ENCODE measurements at places on chromosomes 6 and 20.
A peak's percentile ranks its signal among the peaks of the same experiment; 100 is the strongest.

DNA sequence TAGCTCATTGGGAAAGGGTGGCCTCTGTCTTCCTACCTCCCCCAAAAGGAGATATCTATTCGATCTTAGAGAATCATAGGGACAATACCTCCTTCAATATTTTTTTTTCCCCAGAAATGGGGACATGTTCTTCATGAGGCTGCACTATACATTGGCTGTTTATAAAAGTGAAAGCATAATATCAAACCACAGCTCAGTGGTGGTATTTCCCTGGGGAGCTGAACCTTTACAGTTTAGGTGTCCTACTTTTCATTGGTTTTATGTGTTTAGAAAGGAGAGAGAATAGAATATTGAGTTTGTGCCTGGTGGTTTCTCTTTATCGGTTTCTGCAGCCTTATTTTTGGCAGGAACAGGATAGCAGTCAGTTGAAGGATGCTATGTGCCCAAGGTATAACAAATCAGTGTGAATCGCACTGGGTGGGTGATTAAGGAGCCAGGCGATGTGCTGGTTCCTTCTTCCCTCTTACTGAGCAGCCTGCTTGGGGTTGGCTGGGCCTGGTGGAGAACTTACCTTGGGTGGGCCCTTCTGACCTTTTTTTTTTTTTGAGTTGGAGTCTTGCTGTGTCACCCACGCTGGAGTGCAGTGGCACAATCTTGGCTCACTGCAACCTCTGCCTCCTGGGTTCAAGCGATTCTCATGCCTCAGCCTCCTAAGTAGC lies 25.2 kb downstream of the UST start:
- DNase-seq, result no peak

- DNase-seq, result no peak
These were observed 1.1 kb upstream of the PHF10 start for GRCh38 chr6:169725125-169726048.

- no peak for DNase-seq
These were observed 95.9 kb upstream of the CHD6 start for GRCh38 chr20:41714030-41714429.

- DNase-seq, result no peak
These were observed 25.4 kb downstream of the NDRG3 start for GRCh38 chr20:36720510-36720909.

DNA sequence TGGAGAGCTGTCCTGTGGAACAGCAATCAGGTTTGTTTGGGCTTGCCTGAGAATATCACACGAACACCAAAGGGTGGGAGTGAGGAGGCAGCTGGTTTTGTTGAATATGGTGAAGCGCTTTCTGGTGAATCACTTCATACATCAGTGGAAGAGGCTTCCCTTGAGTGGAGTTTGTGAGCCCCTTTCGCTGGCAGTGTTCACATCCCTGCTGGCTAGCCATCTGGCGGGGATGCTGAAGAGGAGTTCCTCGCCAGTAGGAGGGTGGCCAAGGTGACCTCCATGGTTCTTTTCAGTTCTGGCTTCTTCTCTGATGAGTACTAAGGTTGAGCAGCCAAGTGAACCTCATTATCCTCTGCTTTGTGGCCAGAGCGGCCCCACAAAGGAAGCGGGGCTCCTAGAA lies 37.7 kb upstream of the RNF8 start:
- DNase-seq, result no peak

DNA sequence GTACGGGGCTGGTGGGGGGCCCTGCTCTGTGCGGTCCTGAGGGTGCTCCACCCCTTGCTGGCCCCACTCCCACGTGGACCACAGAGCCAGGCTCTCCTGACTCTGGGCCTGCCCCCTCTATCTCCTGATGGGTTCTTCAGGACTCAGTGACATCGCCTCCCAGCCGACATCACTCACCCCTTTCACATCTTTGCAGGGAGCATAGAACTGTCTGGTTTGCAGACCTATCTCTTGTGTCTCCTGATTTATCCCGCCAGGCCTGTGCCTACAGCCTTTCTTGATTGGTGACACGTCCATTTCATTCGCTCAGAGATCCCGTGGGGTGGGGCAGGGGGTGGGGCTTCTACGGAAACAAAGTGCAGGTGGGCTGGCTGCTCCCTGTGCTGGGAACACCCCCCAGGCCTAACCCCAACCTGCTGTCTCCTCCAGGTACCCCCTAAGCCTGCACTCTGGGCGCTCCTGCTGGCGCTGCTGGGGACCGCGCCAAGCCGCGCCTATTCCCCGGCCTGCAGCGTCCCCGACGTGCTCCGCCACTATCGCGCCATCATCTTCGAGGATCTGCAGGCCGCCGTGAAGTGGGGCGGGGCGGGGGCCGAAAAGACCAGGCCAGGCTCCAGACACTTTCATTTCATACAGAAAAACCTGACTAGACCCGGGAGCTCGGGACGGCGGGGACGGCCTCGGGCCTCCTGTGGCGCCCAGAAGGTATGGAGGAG lies 1.7 kb downstream of the C20orf204 start:
- DNase-seq, result no peak

DNA sequence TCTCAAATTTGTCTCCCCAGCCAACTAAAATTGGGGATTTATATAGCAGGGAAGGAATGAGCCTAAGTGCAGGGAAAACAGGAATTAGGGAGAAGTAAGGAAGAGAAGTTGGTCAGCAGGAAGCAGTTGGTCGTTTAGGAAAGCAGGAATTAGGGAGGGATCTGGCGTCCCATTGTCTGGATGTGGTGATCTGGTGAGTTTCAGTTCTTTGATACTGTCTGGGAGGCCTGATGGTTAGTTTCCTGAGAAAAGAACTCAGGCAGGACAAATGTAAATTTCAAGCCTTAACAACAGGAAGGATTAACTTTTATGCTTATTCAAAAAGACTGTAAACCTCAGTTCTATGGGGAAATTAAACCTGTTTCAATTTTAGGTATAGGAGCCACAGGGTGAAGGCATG lies 116.2 kb upstream of the PRL start:
- DNase-seq, result no peak

GRCh38 chr20:31835977-31836852 lies 9.2 kb downstream of the FOXS1 start:
- DNase-seq, result peak; percentile 24

GRCh38 chr20:40414843-40415615 lies 274.0 kb downstream of the MAFB start:
- no peak for DNase-seq

DNA sequence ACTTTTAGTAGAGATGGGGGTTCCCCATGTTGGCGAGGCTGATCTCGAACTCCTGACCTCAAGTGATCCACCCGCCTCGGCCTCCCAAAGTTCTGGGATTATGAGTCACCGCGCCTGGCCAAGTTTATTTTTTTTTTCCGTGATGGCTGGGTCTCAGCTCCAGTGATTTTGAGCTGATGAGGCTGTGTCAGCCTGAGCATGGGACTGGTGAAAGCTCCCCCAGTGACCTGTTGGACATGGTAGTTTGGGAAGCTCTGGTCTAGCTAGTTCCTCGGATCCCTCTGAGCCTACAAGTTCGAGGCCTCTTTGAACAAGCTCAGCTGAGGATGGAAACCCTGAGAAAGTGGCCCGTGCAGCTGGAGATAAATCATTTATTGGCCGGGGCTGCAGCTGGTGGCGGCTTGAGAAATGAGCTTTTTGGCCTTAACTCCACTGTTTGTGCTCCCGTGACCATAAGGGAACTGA lies 126.8 kb downstream of the SNX5 start:
- DNase-seq, result no peak

GRCh38 chr6:36755435-36756348 lies 58.1 kb downstream of the RAB44 start:
- DNase-seq, result peak; percentile 69

- DNase-seq, result no peak
These were observed 44.7 kb upstream of the FOXQ1 start for GRCh38 chr6:1267057-1267732.

DNA sequence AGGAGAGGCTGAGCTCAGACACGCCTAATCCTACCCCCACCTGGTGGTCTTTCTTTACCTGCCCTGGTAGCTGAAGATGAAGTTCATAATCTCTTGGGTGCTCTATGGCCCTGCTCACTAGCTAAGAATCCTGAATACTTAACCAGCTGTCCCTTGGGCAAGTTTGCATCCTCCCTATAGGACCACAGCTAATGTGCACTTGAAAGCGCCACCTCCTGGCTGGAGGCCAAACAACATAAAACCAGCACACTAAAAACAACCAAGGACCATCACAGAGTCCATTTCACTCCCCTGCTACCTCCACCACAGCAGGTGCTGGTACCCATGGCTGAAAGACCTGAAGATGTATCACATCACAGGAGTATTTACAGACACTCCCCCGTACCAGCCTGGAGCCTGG lies 155.5 kb upstream of the SLC24A3 start:
- no peak for DNase-seq

DNA sequence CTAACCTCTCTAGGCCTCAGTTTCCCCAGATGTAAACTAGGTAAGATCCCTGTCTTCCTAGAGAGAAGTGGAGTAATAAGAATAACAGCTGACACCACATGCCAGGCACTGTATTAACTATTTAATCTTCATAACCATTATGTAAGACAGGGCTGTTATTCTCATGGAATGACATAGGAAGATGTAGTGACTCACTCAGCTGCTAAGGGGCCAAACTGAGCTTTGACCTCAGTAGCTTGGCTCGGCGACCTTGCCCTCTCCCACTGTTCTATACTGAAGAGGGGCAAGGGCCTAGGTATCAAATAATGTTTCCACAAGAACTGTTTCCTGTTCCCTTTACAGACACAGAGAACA lies 2.9 kb upstream of the MDGA1 start:
- no peak for DNase-seq

GRCh38 chr6:15475872-15476271 lies 187.0 kb downstream of the DTNBP1 start:
- DNase-seq, result no peak

DNA sequence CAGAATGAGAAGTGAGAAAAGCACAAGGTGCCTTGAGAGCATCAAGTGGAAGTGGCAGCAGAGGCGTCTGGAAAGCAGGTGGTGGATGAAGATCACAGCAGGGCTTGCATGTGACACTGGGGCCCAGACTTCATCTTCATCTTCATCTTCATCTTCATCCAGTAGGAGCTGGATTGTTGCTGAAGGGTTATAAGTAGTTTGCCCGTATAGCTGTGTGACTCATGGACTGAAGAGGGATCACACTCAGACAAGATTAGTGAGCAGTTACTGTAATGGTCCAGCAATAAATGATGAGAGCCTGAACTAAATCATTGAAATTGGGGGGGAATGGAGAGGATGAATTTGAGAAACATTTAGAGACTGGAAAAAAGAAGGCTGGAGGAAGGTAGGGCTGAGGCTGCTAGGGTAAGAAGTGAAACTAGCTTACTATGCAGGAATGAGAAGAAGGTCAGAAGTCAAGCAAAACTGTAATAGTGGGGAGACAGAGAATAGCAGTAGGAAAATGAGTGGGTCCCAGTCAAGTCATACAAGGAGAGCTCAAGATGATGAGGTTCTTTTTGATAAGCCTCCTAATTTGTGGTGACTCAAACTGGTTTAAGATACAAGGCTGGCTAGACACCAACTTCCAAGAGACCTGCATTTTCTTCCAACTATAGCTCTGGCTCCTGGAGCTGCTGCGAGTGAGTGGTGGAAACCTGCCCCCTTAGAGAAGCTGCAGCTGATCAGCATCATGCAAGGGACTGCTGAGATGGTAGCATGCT lies 92.3 kb upstream of the BEND6 start:
- DNase-seq, result no peak

DNA sequence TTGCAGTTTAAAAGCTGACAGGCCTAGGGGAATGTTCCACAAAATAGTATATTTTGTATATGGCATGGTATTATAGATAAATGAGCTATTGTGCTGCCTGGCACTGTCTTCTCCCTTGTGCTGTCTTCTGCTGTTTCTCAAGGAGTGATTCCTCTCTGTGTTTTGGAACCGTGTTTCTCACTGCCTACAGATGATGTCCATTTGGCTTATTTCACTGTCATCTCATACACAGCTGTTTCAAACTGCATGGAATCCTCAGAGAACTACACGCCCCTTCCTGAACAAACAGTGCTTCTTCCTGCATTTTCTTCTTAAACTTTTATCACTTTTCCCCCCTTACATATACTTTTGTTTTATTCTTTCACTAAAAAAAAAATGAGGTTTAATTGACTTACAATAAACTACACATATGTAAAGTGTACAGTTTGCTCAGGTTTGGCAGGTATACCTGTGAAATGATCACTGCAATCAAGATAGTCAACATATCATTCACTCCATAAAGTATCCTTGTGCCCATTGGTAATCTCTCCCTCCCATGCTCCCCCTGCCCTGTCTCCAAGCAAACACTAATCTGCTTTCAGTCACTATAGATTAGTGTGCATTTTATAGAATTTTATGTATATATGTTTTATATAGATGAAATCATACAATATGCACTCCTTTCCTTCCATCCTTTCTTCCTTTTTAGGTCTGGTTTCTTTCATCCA lies 43.0 kb downstream of the CBFA2T2 start:
- no peak for DNase-seq

- no peak for DNase-seq
These were observed 80.7 kb downstream of the ANKRD60 start for GRCh38 chr20:58147628-58148370.
